Tibial nerve (tissue), 4 donors: ENCODE measurements at places on chromosomes 13 and 19. TPM values are rescaled to one million over a fixed set of nuclear protein-coding genes. Genes with fewer than 3 reads are reported as not detected.

DNA sequence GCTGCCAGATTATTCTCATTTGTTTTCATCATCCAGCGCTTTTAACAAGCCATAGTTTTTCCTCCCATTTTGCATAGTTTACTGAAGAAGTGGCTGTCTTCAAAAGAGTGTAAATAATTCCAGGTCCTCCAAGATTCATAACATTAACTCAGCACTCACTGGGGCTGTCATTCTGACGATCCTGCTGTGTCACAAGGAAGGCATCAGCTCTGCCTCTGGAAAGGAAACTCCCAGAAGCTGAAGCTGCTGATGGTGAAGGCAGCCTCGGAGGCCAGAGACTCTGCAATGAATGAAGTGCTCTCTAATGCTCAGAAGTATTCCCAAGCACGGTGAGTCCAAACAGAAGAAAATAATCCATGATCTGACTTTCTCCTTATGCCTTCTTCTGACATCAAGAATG lies 60.0 kb downstream of the FLT1 start:
- H3K36me3 ChIP-seq = no peaks in the 10 kb centered on the region
- no peaks in the 10 kb centered on the region for H3K4me1 ChIP-seq
- H3K27ac ChIP-seq = no peak overlapping the region
- H3K27me3 ChIP-seq = no peaks in the 10 kb centered on the region
- H3K4me3 ChIP-seq = no peak overlapping the region

GRCh38 chr13:103044056-103044455 lies 22.2 kb downstream of the SLC10A2 start:
- H3K27me3 ChIP-seq = no peaks in the 10 kb centered on the region
- H3K4me1 ChIP-seq = no peaks in the 10 kb centered on the region
- DNase-seq = no peak

DNA sequence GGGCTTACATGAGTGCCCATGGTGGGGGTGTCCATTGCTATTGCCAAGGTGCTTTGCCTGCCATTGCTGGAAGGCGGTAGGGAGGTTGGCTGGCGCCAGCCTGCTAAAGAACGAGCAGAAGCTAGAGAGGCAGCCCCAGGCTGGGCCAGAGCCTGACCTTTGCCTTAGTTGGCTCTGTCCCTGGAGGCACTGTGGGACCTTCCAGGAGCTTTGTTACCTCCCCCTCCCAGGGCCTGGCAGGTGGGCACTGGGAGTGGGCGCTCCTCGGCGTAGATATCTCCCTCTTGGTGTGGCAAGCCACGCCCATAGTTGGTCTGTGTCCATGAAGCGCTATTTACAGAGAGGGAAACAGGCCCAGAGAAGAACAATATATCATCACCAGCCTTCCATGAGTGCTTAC lies 2.3 kb upstream of the SLC25A42 start:
- H3K27me3 ChIP-seq = no peaks in the 10 kb centered on the region
- H3K27ac ChIP-seq = no peak overlapping the region
- peaks cover 25% of the 10 kb centered on the region for H3K4me1 ChIP-seq
- H3K36me3 ChIP-seq = no peaks in the 10 kb centered on the region

- H3K4me3 ChIP-seq = no peak overlapping the region
- DNase-seq = no peak
- H3K27me3 ChIP-seq = no peaks in the 10 kb centered on the region
- H3K36me3 ChIP-seq = no peaks in the 10 kb centered on the region
- H3K27ac ChIP-seq = no peak overlapping the region
- no peaks in the 10 kb centered on the region for H3K4me1 ChIP-seq
Measured at GRCh38 chr19:9953802-9954542, 17.7 kb upstream of the OLFM2 start.

DNA sequence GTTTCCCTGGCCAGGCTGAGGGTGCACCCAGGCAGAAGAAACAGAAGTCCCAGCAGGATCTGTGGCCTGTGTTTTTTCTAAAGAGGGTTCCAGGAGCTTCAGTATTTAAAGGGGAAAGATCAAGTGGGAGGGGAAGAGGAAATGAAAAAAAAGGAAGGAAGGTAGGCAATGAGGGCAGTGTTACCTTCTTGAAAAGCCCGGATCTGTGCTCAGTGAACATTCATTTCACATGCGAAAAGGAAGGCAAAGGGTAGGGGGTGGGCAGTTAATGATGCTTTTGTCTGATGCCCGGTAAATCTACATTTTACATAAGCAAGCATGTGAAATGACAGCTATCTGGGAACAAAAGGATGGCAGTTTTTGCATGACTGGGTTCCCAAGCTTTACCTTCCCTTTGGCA lies 326.2 kb downstream of the UQCRFS1 start:
- no peak overlapping the region for H3K4me3 ChIP-seq
- H3K36me3 ChIP-seq = no peaks in the 10 kb centered on the region
- no peak for DNase-seq
- no peak overlapping the region for H3K27ac ChIP-seq

- H3K36me3 ChIP-seq = no peaks in the 10 kb centered on the region
- no peaks in the 10 kb centered on the region for H3K27me3 ChIP-seq
- no peak for DNase-seq
- H3K27ac ChIP-seq = no peak overlapping the region
- peaks cover 8% of the 10 kb centered on the region for H3K4me1 ChIP-seq
Measured at GRCh38 chr13:37686501-37686900, 87.9 kb upstream of the POSTN start.

DNA sequence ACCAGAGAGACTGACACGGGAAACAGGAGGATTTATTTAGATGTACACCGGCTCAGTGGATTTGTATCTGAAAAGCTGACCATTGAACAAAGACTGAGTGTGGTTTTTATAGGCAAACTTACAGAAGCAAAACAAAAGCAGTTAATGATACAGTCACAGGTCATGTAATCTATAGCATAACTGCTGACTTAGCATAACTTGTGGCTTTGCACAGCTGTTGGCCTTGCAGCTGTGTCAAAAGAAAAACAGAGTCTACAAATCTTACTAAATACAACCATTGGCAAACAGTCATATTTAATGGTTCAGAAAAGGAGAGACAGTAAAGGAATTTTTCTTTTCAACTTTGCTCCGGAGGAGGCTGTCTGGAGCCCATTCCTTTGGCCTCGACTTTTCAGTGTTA lies 2.3 kb upstream of the ILF3 start:
- H3K4me3 ChIP-seq = no peak overlapping the region

- no peak overlapping the region for H3K4me3 ChIP-seq
- no peaks in the 10 kb centered on the region for H3K4me1 ChIP-seq
- H3K27me3 ChIP-seq = no peaks in the 10 kb centered on the region
- H3K27ac ChIP-seq = no peak overlapping the region
- DNase-seq = no peak
Measured at GRCh38 chr13:25980255-25980654, 71.6 kb downstream of the SHISA2 start.

DNA sequence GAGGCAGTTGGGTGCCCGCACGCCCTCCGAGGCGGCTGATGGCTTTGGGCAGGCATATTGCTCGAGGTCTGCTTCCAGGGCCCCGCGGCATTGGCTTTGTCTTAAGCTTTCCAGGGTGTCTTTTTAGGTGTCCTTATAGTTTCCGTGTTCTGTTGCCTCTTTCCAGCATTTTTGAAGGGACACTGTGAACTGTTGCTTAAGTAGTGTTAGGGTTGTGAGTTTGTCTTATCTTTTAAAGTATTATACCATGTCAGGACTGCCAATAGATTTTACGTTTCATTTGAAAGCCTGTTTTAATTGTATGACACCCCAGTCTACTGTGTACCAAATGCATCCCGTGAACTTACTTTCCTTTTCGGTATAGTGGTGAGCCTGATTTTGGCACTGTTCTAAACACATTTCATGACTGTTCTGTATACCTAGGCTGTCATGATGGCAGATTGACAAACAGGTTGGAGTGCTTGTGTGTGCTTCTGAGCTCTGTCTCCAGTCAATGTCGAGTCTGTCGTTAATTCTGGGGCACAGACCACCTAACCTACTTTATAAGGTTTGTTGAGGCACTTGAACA lies 656 bp downstream of the PCCA start:
- no peaks in the 10 kb centered on the region for H3K27me3 ChIP-seq
- no peaks in the 10 kb centered on the region for H3K36me3 ChIP-seq
- peak overlapping the region; percentile 58 for H3K4me3 ChIP-seq

DNA sequence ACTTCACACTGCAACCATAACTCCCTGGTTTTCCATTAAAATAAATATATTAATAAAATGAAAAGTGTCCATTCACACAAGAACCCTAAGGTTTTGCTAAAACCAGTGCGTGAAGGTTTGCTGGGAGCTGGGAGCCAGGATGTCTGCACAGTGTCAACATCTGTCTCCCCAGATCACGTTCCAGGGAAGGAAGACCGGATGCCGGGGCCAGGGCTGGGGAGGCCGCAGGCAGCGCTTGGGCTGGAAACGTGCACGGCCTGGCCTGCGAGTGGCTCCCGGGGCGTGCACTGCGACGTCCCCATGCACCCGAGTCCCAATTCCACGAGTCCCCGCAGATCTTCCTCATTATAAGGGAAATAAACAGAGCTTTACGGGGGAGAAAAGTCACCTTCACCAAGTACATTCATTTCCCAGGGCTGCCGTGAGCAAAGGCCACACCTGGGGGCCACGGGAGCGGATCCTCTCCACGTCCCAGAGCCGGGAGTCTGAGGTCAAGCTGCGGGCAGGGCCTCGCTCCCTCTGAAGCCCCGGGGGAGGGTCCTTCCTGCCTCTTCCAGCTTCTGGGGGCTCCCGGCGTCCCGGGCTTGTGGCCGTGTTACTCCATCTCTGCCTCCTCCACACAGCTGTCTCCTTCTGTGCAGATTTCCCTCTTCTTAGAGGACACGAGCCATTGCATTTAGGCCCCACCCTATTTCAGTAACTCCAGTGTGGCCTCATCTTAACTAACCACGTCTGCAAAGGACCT lies 12.8 kb downstream of the SHC2 start:
- no peak overlapping the region for H3K27ac ChIP-seq
- no peaks in the 10 kb centered on the region for H3K27me3 ChIP-seq
- DNase-seq = no peak
- H3K4me3 ChIP-seq = no peak overlapping the region
- no peaks in the 10 kb centered on the region for H3K4me1 ChIP-seq

DNA sequence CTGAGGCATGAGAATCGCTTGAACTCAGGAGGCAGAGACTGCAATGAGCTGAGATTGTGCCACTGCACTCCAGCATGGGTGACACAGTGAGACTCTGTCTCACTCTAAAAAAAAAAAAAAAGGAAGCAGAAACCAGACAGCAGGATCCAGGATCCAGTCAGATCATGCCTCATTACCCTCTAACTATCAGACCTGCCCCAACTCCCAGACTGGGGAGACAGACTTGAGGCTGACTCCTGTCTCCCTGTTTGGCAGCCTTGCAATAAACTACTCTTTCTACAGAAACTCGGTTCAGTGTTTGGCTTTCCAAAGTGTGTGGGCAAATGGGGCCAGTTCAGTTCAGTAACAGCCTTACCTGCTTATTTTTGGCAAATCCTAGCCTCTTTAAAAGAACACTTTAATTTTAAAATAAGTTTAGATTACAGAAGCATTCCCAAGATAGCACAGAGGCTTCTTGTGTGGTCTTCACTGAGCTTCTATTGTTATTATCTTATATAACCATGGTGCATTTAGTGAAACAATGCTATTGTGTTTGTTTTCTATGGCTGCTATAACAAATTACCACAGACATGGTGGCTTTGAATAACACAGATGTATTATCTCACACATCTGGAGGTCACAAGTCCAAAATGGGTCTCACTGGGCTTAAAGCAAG lies 18.5 kb downstream of the RASL11A start:
- H3K27ac ChIP-seq = no peak overlapping the region
- H3K4me3 ChIP-seq = no peak overlapping the region
- H3K4me1 ChIP-seq = peaks cover 6% of the 10 kb centered on the region
- DNase-seq = no peak
- no peaks in the 10 kb centered on the region for H3K27me3 ChIP-seq

DNA sequence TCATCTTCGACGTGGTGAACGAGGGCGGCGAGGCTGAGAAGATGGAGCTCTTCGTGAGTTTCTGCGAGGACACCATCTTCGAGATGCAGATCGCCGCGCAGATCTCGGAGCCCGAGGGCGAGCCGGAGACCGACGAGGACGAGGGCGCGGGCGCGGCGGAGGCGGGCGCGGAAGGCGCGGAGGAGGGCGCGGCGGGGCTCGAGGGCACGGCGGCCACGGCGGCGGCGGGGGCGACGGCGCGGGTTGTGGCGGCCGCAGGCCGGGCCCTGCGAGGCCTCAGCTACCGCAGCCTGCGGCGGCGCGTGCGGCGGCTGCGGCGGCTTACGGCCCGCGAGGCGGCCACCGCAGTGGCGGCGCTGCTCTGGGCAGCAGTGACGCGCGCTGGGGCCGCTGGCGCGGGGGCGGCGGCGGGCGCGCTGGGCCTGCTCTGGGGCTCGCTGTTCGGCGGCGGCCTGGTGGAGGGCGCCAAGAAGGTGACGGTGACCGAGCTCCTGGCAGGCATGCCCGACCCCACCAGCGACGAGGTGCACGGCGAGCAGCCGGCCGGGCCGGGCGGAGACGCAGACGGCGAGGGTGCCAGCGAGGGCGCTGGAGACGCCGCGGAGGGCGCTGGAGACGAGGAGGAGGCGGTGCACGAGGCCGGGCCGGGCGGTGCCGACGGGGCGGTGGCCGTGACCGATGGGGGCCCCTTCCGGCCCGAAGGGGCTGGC lies 52.6 kb downstream of the MAP4K1 start:
- no peak for DNase-seq
- no peak overlapping the region for H3K4me3 ChIP-seq
- no peak overlapping the region for H3K27ac ChIP-seq

DNA sequence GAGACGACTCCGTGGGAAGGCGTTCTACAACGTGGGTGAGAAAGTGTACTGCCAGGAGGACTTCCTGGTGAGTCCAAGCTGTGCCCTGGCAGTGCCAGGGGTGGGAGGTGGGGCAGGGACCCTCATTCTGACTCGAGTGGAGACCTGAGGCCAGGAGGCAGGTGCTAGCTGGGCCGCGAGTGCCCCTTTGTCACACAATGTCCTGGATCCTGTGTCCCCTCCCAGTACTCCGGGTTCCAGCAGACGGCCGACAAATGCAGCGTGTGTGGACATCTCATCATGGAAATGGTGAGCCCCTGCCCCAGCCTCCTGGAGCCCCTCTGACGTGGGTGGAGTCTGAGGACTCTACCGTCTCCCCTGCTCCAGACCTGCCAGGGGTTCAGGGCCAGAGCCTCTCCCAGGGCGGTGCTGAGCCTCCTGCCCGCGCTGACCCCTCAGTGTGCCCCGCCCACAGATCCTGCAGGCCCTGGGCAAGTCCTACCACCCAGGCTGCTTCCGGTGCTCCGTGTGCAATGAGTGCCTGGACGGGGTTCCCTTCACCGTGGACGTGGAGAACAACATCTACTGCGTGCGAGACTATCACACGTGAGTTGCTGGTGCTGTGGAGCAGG lies 11.6 kb downstream of the WTIP start:
- no peaks in the 10 kb centered on the region for H3K4me1 ChIP-seq
- H3K27me3 ChIP-seq = no peaks in the 10 kb centered on the region
- no peaks in the 10 kb centered on the region for H3K36me3 ChIP-seq
- no peak overlapping the region for H3K4me3 ChIP-seq

GRCh38 chr13:56412856-56413255 lies 727.9 kb upstream of the PRR20A start:
- H3K27ac ChIP-seq = no peak overlapping the region
- H3K4me3 ChIP-seq = no peak overlapping the region
- no peaks in the 10 kb centered on the region for H3K36me3 ChIP-seq
- H3K27me3 ChIP-seq = no peaks in the 10 kb centered on the region

GRCh38 chr13:52394586-52394985 lies 11.4 kb downstream of the THSD1 start:
- H3K27me3 ChIP-seq = no peaks in the 10 kb centered on the region
- H3K36me3 ChIP-seq = no peaks in the 10 kb centered on the region
- no peak overlapping the region for H3K4me3 ChIP-seq
- peaks cover 11% of the 10 kb centered on the region for H3K4me1 ChIP-seq
- H3K27ac ChIP-seq = no peak overlapping the region

TTYH1 gene
- 50.0 TPM for total RNA-seq

BCAM gene
- 90.0 TPM for total RNA-seq

ENOX1 gene
- total RNA-seq = 3.0 TPM

SCEL gene
- not detected for total RNA-seq

LILRA1 gene
- 3.5 TPM for total RNA-seq

ZNF14 gene
- 14.2 TPM for total RNA-seq

ANGPTL8 gene
- not detected for total RNA-seq

PLEKHA4 gene
- total RNA-seq = 211 TPM

ZNF549 gene
- 5.0 TPM for total RNA-seq
